ENCODE measurements at places on chromosomes 3 and 15.

DNA sequence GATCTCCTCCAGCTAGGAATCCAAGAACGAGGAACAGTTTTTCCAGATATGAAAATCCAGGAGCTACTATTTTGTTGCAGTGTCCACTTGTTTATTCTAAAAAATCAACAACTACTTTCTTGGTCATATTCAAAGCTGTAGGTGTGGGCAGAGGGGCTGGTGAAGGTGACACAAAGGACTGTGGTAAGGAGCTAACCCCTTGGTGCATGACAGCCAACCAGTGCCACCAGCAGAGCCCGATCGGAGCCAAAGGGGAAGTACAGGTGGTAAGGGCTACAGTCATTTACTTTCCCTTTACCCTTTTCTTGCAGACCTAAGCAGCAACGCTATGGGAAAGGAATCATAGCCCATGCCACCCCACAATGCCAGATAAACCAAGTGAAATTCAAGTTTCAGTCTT, 30.7 kb downstream of the PLA1A start:
- DNase-seq, result no peak

GRCh38 chr3:115999613-116000012, 376.3 kb downstream of the GAP43 start:
- no peak for DNase-seq

DNA sequence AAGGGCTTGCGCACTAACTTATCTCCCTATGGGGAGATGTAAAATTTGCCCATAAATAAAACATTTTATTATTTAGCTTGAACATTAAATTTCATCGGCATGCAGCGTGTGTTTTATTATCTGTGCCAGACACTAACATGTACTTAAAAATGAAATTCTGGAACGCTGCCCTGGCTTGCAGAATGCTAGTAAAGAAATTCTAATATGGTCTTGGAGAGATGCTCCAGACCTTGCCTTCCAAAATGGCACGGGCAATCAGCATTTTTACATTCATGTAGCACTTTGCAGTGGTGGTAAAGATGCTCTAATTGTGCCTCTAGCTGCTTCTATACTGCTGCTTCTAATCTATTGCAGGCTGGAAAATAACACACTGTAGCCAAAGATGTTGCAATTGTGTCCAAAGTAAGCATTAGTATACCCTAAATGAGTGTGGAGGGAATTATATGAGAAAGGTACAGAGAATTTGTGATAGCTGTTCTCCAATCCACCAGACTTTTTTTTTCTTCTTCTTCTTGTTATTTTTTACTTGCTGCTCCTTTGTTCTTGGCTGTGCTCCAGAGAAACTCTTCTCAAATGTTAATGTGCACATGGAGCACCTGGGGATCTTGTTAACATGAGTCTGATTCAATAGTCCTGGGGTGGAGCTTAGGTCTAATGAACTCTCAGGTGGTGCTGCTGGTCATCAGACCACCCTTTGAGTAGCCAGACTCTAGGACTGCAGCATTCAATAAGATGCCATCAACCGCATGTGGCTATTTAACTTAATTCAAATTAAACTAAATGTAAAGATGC, 47.3 kb downstream of the CRABP1 start:
- no peak for DNase-seq

DNA sequence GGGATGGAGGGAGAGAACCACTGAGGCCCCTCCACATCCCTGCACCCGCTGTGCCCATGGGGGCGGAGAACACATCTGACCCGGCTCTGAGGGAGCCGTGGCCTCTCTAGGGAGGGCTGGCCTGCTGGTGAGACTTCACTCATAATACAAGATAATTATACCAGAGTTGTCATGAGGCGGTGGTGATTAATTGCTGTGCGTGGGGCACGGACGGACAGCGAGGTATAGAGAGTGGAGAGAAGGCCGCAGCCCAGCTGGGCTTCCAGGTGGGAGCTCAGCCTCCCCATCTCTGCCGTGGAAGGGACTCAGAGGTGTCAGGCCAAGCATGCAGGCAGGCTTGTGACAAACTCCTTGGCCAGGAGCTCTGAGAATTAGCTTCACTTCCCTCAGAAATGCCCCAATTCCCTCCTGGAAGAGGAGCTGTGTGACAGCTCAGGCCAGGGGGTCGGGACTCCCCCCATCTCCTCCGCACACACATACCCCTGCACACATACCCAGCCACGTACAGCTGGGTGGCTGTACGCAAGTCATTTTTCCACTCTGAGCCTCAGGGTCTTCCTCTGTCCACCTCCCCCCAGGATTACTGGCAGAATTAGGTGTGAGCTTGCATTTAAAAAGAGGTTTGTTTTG, 6.0 kb upstream of the GATA2 start:
- DNase-seq, result no peak

GRCh38 chr3:113659101-113659541, 37.3 kb downstream of the USF3 start:
- DNase-seq, result no peak

DNA sequence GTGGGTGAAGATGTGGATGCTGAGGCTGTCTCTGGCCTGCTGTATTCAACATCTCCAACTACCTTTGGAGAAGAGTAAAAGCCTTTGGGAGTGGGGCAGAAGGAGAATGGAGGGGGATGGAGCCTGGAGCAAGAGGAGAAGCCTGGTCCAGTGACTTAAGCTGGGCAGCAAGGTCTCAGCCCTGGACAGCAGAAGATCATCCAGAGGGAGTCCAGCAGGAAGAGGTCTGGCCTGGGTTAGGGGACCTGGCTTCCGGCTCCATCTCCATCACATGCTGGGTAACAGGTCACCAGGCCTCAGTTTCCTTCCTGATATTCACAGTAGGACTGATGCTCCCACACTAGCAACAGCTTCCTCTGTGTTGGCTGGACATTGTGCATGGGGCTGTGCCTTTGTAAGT, 3.8 kb upstream of the ISL2 start:
- DNase-seq, result no peak

GRCh38 chr3:30004481-30004880, 601.9 kb upstream of the TGFBR2 start:
- DNase-seq, result no peak

GRCh38 chr3:186509423-186509822, 34.8 kb downstream of the CRYGS start:
- DNase-seq, result no peak

DNA sequence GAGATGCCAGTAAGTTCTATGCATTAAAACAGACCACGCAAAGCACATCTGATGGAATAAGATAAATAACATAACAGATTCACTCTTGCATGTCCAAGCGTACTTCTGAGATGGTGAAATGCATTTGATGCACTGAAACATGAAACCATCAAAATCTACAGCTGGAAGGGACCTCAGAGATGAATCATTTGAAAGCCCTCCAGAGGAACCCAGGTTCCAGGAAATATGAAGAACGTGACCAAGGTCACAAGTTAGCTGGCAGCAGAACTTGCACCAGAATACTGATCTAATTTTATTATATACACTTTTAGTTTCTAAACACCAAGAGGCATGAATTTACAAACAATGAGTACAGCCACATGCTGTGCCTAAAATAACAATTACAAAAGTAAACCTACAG, 957.1 kb downstream of the FHIT start:
- no peak for DNase-seq

- no peak for DNase-seq
These were observed 337.8 kb downstream of the RBMS3 start for GRCh38 chr3:29618395-29619282.

- DNase-seq, result no peak
These were observed 41.9 kb downstream of the LIPC start for GRCh38 chr15:58473724-58474123.

GRCh38 chr3:101816215-101817149, 32.8 kb upstream of the NFKBIZ start:
- DNase-seq, result no peak

DNA sequence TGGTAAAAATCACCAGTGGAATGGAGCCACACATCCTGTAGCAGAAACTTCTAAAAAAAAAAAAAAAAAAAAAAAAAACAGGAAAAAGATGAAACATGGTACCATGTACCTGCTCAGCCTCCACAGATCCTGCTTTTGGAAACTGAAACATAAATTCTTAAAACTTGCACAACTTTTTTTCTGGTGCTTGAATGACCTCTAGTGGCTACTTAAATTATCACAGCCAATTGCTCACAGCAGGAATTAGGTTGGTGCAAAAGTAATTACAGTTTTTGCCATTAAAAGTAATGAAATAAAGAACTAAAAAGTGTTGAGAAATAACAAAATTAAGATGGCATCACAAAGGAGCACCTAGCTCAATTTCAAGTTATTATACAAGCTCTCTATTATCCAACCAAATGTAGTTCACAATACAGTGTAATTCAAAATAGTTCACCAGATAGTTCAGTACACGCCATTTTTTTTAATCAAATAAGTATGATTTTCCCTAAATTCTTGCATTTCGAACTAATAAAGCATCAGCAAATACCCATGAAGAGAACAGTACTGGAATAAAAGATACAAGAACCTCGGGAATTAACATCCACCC, 80.6 kb downstream of the ULK4 start:
- no peak for DNase-seq

- no peak for DNase-seq
These were observed 452 bp downstream of the BBX start for GRCh38 chr3:107523289-107523538.

- no peak for DNase-seq
These were observed 44.0 kb downstream of the BFSP2 start for GRCh38 chr3:133443649-133444422.

- DNase-seq, result no peak
These were observed 858.7 kb downstream of the ROBO2 start for GRCh38 chr3:77898621-77899020.

DNA sequence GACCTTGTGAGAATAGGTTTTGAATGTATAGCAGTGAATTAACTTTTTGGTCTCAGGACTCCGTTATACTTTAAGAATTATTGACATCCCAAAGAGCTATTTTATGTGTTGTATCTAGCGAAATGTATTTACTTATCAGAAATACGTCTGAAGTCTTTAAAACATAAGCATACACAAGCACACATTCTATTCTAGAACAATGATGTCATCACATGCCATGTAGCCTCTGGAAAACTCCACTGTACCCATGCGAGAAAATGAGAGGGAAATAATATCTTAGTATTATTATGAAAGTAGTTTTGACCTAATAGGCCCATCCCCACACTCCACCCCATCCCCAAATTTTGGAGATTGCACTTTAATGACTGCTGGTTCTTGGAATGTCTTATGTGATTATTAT, 1.5 kb downstream of the POLR2M start:
- no peak for DNase-seq

GRCh38 chr3:58093574-58094195, 85.5 kb downstream of the FLNB start:
- no peak for DNase-seq

- DNase-seq, result no peak
These were observed 62.6 kb upstream of the PDZRN3 start for GRCh38 chr3:73687106-73688004.

- DNase-seq, result no peak
These were observed 10.0 kb downstream of the ATP13A3 start for GRCh38 chr3:194476784-194477183.

DNA sequence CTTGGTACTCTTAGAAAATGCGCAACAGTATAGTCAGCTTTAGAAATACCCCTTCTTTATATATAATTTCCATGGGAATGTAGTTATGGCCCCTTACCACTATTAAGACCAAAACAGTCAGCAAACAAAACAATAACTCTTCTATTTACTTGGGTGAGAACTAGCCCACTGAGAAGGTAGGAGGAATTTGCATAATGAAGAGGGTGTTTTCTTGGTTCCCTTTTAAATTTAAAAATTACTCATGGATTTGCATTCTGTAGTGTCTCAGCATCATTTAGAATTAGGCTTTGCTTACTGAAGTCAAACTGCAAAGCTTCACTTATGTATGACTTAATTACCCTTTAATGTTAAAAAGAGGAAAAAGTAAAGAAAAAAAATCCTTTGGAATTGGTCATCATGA, 350.8 kb downstream of the PTPRG start:
- DNase-seq, result no peak

- DNase-seq, result no peak
These were observed 16.0 kb upstream of the ADIPOQ start for GRCh38 chr3:186826410-186826975.

DNA sequence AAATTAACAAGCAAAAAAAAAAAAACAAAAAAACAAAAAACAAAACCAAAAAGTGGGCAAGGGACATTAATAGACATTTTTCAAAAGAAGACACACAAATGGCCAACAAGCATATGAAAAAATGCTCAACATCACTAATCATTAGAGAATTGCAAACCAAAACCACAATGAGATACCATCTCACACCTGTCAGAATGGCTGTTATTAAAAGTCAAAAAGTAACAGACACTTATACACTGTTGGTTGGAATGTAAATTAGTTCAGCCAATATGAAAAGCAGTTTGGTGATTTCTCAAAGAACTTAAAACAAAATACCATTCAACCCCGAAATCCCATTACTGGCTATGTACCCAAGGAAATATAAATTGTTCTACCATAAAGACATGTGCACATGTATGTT, 222.4 kb upstream of the CD96 start:
- no peak for DNase-seq

GRCh38 chr3:195238586-195239118, 32.3 kb downstream of the XXYLT1 start:
- no peak for DNase-seq

DNA sequence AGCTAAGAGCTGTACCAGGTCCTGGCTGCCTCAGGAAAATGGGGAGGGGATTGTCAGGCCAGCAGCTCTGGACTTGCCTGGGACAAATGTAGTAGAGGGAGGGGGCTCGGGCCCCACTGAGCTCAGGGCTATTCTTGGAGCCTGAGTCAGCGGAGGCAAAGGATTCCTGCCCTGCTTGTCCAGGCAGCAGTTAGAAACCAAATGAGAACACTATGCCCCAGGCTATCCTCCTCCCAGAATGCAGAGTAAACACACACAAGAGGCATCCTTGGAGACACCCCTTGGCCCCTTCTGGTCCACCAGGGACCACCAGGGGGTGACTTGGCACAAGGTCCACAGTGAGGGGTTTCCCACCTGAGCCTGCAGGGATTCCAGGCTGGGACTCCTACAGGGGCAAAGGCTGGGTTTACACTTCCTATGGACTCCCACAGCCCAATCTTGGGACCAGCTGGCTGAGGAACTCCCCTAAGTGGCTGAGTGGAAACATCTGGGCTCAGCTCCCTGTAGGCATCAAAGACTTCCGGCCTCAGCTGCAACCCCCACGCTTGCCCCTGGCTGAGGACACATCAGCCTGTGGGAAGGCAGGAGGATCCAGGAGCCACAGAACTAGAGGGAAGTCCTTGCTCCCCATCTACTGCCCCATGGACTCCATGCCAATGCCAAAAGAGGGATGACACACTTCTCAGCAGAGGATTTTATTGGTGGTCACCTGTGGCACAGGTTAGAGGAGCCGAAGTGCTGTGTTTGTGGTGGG, 3.4 kb upstream of the COL7A1 start:
- DNase-seq, result no peak

- no peak for DNase-seq
These were observed 54.4 kb downstream of the WWTR1 start for GRCh38 chr3:149603126-149604074.

All from activated T-helper 1 cell treated with Interleukin-2 at 50 U/mL for 16 hours (primary cell).